SHP77 treated with DMSO at 0.1 percent for 48 hours (cell line): ENCODE measurements at places on chromosomes 12 and 14.

DNA sequence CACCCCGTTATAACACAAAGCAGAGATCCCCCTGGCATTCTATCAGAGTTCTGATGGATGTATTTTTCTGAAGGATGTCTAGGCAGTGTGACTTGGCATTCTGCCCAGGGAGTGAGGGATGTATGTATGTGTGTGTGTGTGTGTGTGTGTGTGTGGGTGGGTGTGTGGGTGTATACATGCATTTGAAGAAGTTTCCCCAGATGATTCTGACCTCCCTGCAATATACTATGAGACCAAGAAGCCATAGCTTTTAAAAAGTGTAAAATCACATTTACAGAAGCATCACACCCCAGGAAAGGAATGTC is 59.7 kb upstream of the NAP1L1 start:
- peak; percentile 4 for DNase-seq

DNA sequence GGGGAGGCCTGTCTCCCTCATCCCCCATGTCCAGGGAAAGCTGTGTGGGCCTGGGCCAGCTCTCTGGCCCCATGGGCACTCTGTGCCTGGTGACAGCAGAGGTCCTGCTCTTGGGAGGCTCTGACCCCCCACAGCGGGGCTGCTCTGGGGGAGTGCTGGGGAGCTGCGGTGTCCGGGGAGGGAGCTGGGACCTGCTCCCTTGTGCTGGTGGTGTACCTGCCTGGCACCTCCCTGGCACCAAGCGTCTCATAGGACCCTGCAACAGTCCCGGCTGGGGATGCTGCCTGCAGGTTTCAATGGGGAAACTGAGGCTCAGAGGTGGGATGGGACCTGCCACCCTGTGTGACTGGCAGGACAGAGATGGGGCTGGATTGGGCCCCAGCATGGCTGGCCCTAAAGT is 111.3 kb downstream of the KIF26A start:
- DNase-seq: no peak

- no peak for DNase-seq
These were observed 1036.1 kb downstream of the TMEM121 start for GRCh38 chr14:106562451-106562850.

DNA sequence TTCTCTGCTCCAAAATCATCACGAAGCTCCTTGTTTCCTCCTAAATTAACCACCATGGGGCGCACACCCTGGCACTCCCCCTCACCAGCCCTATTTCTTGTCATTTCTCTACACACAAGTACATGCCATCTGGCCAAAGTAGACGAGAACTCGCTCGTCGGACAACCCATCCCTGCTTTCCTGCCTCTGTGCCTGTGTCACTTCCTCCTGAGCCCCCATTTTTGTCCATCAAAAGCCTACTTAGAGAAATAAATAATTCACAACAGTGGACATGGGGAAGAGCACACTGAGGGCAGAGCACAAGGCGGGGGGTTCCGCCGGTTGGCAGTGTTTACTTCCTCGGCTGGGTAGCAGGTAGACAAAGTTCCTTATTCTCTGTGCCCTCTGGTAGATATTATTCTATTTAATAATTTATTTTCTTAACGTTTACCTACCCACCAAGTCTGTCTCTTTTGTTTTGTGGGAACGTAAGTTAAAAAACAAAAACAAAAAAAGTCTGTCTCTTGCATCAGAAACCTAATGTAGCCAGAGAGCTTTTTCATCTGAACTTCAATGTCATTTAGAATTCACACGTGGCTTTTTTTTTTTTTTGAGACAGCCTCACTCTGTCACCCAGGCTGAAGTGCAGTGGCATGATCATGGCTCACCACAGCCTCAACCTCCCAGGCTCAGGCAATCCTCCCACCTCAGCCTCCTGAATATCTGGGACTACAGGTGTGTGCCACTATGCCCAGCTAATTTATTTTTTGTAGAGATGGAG is 6.0 kb downstream of the VPS37B start:
- no peak for DNase-seq

DNA sequence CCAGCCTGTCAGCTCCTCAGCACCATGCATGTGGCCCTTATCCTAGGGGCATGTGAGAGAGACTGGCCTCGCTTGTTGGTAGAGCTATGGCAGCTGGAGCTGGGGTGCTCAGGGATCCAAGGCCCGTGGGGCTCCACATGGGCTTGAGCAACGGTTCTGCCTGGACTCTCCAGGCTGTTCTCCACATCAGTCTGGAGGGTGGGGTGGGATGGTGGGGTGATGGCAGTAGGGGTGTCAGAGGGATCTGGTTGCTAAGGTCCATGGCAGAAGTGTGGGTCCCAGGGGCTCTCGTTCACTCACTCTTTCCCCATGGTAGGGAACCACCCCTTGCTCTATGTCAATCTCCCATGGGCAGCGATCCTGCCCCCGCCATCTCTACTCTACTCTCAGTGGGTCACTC is 622.6 kb downstream of the LRFN5 start:
- DNase-seq: no peak

GRCh38 chr14:61644175-61644574 is 51.1 kb upstream of the HIF1A start:
- no peak for DNase-seq

DNA sequence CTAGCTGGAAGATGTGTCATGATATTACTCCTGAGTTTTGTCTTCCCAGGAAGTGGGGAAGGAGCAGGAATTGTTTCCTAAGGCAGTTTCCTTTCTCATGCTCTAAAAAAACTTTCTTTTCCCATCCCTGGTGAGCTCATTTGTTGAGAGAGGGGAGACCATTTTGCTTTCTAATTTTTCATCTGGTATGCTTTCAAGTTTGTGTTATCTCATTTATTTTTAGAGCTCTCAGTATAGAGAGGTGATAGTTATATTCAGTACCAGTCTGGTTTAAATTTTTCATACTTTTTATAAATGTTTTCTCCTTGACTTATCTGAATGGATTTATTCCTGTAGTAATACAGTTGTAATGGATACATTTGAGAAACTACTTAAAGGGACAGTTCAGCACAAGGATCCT is 79.6 kb downstream of the FBXW8 start:
- no peak for DNase-seq

GRCh38 chr12:105986779-105987684 is 151.7 kb downstream of the NUAK1 start:
- DNase-seq: no peak

- no peak for DNase-seq
These were observed 49.4 kb downstream of the VWF start for GRCh38 chr12:6074979-6075585.

- no peak for DNase-seq
These were observed 355.6 kb downstream of the LRIG3 start for GRCh38 chr12:58564721-58565120.

DNA sequence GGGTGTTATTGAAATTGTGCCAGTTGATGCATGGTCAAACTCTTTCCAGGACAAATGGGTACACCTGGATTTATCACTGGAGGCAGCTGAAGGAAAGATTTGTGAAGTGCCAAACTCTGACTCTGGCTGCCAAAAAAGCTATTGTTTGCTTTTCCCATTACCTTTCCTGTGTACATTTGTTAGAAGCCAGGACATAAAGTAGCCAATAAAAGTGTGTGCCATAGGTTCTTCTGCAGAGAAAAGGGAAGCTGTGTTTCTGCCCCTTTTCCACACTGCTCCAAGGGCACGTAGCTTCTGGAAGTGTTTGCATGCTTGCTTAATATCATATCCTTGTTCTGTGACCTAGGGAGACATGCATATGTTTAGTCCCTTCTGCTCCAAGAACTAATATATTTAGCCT is 1114.4 kb downstream of the SLC16A7 start:
- DNase-seq: no peak
